Left ventricle myocardium inferior (tissue), 1 donor: ENCODE measurements at places on chromosomes 5 and 9. TPM values are rescaled to one million over a fixed set of nuclear protein-coding genes. Genes with fewer than 3 reads are reported as not detected.

The ITK gene
- total RNA-seq: 0.36 TPM

The PCDHGC3 gene
- 15.6 TPM for total RNA-seq

The TMEM174 gene
- not detected for total RNA-seq

The TRIM14 gene
- total RNA-seq: 4.1 TPM

The AJM1 gene
- 7.7 TPM for total RNA-seq

The PCDHB8 gene
- 2.1 TPM for total RNA-seq

GRCh38 chr5:180589771-180590542 lies 1.3 kb downstream of the SCGB3A1 start:
- no peak for DNase-seq

GRCh38 chr5:150570333-150570732 lies 62.4 kb downstream of the NDST1 start:
- DNase-seq: no peak

- DNase-seq: no peak
Observed at GRCh38 chr5:124796495-124796894, 50.1 kb upstream of the ZNF608 start.

DNA sequence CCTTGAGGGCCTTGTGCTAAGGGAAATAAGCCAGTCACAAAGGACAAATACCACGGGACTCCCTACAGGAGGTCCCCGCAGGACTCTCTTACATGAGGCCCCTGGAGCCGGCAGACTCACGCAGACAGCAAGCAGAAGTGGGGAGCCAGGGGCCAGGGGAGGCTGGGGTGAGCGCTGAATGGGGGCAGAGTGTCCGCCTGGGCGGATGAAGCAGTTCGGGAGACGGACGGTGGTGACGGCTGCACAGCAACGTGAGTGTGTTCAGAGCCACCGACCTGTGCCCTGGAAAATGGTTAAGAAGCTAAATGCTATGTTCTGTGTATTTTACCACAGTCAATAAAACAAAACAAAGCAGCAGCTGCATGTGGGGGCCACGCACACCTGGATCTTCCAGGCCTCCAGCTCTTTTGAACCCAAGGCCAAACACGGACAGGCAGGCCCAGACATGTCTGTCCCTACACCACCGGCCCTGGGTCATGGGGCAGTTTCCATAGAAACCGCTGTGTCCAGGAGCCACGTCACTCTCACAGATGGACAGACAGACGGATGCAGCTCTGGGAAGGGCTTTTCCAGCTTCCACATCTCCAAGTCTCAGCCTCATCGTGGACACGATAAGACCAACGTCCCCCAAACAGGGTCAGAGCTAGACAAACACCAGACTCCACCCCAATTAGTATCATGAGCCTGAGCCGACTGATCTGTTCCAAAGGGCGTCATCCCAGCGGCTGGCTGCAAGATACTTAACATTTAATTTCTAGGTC lies 103.9 kb downstream of the VAV2 start:
- no peak for DNase-seq

DNA sequence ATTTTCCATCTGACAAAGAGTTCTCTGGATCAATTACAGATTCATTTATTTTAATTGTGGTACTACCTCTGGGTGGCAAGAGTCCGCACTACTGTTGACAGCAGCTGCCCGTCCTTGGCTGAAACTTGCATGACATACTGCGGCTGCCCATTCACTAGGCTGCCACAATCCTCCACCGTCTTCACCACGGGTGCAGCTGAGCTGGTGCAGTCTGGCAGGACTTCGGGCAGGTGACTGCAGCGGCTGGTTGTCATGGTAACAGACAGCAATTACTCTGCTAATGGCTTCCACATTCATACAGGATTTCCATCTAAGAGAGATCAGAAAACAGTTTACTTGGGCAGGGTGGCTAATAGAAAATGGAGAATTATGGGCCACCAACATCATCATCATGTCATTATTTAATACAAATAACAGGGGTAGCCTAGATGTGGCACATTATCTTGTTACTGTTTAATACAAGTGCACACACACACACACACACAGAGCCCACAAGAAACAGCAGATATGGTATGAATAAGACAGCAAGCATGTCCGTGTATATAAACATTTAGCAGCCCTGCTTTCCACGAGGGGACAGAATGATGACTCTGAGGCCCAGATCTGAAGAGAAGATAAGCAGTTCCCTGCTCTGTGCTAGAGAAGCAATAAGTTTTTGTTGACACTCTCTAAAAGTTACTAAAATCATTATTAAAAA lies 112.3 kb downstream of the MARCHF3 start:
- DNase-seq: no peak

GRCh38 chr9:16023446-16023845 lies 470.6 kb downstream of the CCDC171 start:
- no peak for DNase-seq

- no peak for DNase-seq
Observed at GRCh38 chr5:1523480-1523792, 324 bp downstream of the LPCAT1 start.

GRCh38 chr9:76502746-76503145 lies 43.8 kb downstream of the GCNT1 start:
- DNase-seq: no peak

DNA sequence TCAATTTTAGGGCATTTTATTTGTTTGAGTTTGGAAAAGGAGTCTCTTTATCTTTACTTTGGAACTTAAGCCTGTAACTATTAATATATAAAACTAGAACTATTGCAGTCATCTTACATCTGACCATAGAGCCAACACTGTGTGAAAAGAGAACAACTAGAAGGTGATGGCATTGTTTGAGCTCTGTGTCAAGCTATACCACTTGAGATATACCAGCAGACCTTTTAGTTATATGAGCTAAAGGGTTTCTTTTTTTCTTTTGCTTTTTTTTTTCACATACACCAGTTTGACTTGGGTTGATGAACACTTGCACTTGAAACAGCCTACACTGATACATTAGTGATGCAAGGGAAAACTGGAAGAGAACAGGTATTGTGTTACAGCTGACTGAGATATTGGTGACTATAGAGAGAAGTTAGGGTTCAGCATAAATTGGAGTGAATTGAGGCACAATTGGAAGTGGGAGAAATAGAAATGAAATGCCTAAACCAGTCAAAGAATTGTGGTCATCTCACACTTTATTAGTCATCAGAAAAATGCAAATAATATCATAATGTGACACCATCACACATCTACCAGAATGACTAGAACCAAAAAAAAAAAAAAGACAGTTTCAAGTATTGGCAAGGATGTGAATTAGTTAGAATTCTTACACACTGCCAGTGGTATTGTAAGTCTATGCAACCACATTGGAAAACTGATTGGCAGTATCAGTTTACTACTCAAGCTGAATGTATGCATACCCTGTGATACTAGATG lies 60.9 kb downstream of the ADRB2 start:
- no peak for DNase-seq

GRCh38 chr9:13274886-13275641 lies 4.4 kb downstream of the MPDZ start:
- DNase-seq: no peak

DNA sequence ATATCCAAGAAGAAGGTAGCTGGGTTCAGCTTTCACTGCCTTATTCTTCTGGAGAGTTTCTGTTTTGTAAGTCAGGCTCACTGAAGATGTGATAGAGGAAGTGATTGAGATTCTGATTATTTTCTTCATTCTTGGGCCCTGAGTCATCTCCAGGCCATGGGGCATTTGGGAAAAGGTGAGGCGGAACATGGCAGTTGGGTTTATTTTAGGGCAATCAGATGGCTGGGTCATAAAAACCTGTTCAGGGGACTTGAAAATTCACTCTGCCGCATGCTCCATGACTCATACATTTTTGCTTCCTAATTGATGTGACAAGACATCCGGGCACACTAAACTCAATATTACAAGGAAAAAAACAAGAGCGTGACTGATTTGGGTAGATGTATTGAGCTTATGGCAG lies 265.7 kb upstream of the KLF4 start:
- no peak for DNase-seq
